ENCODE measurements at places on chromosomes 12 and 14. TPM values are rescaled to one million over a fixed set of nuclear protein-coding genes. Genes with fewer than 3 reads are reported as not detected.

GRCh38 chr14:81192594-81192993, 28.2 kb downstream of the GTF2A1 start:
- no peak for DNase-seq

- DNase-seq: no peak
Measured at GRCh38 chr12:132584429-132584828, 26.0 kb downstream of the LRCOL1 start.

- DNase-seq: no peak
Measured at GRCh38 chr14:61739133-61739532, 23.1 kb upstream of the SNAPC1 start.

The REM2 gene
- 0.66 TPM for total RNA-seq

DNA sequence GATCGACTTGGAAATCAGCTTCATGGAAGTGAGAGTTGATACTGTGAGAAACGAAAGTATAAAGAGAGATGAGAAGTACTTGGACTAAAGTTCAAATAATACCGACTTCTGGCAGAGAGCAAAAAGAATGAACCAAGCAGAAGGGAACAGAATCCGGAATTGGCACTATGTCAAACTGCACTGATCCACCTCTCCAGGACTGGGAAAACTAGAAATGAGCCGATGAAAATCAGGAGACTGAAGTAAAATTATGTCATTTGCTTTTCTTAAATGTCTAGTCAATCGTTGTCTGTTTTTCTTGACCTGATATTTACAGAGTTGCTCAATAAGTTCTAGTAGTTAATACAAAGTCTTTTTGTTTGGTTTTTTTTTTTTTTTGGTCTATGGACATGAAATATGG, 163.0 kb upstream of the FOXG1 start:
- no peak for DNase-seq

DNA sequence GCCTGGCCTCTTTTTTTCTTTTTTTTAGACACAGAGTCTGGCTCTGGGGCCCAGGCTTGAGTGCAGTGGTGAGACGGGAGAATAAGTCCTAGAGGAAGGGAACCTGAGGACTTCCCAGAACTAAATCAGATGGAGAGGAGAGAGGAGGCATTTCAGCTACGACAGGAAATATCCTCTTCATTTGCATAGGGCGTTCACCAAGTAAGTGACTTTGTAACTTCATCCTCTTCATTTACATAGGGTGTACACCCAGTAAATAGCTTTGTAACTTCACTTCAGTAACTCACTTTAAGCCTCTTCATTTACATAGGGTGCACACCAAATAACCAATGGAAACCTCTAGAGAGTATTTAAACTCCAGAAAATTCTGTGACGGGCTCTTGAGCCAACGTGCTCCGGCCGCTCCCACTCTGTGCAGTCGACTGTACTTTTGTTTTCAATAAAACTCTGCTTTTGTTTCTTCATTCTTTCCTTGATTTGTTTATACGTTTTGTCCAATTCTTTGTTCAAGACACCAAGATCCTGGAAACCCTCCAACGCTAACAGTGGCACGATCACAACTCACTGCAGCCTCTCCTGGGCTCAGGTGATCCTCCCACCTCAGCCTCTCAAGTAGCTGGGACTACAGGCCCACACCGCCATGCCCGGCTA, 21.4 kb upstream of the ANKRD9 start:
- no peak for DNase-seq

GRCh38 chr12:122471324-122472226, 29.2 kb downstream of the ZCCHC8 start:
- DNase-seq: no peak

DNA sequence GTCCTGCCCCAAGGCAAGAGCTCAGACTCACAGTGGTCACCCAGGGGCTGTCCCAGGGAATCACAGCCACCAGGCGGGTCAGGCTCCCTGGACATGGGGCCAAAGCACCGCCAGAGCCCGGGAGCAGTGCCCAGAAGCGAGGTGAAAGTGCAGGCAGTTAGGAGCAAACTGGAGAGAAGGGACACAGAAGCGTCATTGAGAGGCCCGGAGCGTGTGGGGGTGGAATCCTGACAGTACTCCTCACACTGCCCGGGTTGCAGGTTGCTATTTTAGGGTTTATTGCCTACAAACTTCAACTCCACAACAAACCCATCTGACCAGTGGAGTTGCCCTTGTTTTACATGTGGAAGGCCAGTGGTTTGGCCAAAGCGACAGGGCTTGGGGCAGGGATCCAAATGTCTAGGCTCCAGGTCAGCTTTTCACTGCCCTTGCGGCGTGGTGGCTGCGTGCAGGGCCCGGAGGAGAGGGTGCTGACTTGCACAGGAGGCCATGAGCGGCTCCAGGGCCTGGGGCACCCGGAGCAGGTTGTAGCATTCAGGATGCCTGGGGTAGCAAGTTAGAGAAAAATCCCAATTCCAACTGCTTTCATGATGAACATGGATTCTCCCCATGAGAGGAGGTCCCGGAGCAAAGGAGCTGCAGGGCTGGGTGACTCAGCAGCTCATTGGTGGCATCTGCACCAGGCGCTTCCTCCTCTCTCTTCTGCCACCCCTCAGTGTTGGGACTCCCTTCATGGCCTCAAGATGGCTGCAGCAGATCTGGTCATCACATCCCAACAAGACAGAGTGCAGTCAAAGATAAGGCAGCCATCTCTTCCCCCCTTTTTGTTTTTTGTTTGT, 112.3 kb upstream of the NCOR2 start:
- no peak for DNase-seq

The PTPN6 gene
- total RNA-seq: 51.7 TPM

The ADAMTS20 gene
- not detected for total RNA-seq

The RTN1 gene
- total RNA-seq: 3.8 TPM

All from mucosa of descending colon (tissue), 3 donors.